A172 (cell line): ENCODE measurements at places on chromosomes 6 and 20. TPM values are rescaled to one million over a fixed set of nuclear protein-coding genes. Genes with fewer than 3 reads are reported as not detected.

- no peak for DNase-seq
Measured at GRCh38 chr20:31758521-31758920, 19.4 kb downstream of the TPX2 start.

DNA sequence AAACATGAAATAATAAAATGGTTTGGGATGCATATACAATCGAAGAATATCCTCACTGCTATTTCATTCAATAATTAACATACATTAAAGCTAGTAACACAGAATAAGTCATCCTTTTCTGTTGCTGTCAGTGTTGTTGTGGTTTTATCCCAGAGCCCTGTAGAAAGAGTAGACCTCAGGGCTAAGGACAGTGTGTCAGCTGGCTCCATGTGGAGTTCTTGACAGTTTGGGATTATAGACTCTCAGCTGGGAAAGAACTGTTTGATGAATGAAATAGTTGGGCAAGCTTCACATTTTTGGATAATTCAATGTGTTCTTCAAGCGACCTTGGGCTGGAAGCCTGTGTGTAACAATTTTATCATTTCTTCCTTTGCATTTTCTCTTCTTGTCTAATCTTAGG lies 10.1 kb downstream of the UTRN start:
- no peak for DNase-seq

- no peak for DNase-seq
Measured at GRCh38 chr6:68653074-68653705, 18.1 kb downstream of the ADGRB3 start.

GRCh38 chr20:63394069-63394919 lies 33.1 kb upstream of the CHRNA4 start:
- peak; percentile 23 for DNase-seq

DNA sequence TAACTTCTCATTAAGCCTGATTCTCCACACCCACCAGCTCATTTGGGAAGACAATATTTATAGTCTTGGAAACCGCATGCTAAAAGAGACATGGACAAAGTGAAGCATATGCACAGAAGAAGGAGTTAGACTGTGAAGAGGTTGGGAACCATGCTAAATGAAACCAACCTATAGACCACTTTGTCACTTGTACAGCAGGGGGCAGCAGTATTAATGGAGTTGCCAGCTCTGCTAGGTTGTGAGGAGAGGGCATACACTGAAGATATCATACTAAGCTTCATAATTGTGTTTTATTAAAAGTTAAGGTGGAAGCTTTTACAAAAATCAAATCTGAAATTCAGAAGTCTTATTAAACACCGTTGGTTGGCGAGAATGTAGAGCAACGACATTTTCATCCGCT lies 38.3 kb upstream of the HMGCLL1 start:
- DNase-seq: peak; percentile 52

DNA sequence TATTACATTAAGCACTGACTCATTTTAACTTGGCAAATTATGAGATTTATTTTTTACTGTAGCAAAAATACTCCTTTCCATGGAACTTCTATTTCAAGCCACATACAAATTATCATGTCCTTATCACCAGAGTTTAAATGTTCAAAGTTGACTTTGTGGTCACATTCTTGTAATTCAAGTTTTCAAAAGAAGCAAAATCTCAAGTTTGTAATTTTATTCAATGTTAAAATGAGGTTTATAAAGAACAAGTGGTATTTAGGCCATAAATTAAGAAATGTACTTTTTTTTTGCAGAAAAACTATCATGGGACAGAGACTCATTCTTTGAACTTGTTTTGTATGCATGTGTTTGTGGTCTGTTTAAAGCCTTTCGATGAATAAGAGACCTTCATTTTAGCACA lies 811.5 kb downstream of the TENT5A start:
- DNase-seq: no peak

DNA sequence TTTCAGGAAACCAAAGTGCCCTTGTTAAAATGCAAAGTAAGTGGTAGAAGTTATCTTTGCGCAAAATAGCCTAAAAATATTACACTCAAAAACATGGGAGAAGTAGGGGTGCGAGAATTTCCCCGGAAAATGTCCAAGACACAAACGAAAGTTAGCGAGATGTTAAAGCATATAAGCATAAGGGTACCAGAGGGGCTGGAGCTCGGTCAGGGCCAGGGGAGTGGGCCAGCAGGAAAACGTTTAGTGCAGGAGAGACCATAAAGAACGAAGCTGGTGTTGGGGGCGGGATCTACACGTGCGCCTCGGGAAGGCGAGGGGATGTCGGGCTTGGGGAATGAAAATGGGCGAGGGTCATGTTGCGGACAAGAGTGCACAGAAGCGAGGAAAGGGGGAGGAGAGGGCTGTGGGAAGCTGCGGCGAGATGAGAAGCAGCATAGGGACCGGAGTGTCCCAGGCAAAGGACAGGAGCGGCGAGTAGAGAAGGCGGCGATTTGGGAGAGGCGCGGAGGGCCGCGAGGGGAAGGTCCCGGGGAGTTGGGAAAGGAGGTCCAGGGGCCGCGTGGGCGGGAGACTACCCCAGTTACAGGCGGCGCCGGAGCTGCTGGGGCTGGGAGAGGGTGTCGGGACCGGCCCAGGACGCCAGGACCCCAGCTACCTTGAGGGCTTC lies 600 bp downstream of the XPO5 start:
- DNase-seq: no peak

- peak; percentile 4 for DNase-seq
Measured at GRCh38 chr6:130624046-130624445, 203.2 kb upstream of the SMLR1 start.

GRCh38 chr6:34242252-34243130 lies 5.8 kb downstream of the HMGA1 start:
- no peak for DNase-seq

GRCh38 chr6:3784423-3784822 lies 32.9 kb upstream of the PXDC1 start:
- no peak for DNase-seq

DNA sequence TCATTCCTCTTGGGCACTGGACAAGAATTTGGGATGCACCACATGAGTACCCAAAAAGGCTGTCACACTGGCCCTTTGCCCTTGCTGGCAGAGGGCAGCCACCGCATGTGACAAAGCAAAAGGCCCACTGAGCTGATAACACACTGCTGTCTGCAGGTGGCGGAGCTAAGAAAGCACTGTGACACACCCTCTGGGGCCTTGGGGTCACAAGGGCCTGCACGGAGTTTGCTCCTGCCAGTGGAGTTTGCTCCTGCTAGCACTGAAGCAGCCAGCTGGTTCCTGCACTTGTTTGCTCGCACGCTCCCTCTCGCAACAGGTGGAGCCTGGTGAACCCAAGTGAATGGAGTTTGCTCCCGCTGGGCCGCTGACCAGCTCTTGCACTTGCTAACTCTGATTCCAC lies 132.6 kb downstream of the LCA5 start:
- DNase-seq: no peak

DNA sequence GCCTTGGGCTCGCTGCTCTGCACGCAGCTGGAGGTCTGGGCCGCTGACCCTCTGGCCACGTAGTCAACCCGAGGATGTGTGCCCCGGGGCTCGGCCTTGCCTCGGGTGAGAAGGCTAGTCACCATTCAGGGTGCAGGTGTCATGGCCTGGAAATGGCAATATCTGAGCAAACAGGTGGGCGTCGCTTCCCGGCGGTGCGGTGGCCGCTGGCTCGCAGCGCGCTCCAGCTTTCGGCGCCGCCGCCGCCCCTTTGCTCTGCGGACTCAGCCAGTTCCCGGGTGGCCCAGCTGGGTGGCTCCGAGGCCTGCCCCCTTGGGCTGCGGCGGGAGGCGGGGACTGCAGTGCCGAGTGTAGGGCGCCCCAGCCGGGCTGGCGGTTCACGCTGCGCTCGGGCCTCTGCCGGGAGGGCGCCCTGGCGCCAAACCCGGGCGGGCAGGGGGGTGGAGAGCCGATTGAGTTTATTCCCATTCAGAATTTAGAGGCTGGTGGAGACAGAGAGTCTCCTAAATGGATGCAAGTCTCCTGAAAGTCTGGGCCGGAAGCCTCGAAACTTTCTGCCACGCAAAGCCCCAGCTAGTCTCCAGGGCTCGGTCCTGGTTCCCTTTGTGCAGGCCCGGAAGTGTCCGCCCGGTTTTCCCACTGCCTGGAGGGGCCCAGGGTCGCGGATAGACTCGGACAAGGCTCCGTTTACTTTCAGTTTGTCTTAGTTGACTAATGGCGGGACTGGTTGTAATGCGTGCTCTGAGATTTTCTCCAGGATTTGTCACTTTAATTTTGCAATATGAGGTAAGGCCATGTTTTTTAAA lies 11.3 kb upstream of the TFAP2A start:
- no peak for DNase-seq

DNA sequence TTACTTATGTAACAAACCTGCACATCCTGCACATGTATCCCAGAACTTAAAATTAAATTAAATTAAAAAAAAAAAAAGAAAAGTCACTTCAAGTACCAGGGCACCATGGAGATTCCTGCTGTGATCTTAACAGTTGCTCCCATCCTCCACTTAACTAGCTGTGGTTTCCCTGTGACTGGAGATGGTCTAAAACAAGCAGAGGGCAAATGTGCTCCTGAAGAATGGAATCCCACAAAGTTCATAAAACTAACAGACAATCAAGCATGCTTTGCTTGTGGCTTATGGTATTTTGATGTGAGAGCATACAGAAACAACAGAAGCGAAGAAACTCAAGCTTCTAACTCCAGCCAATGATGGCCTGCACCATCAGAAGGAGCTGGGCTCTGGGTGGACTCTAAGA lies 153.6 kb upstream of the KCNK16 start:
- no peak for DNase-seq

DNA sequence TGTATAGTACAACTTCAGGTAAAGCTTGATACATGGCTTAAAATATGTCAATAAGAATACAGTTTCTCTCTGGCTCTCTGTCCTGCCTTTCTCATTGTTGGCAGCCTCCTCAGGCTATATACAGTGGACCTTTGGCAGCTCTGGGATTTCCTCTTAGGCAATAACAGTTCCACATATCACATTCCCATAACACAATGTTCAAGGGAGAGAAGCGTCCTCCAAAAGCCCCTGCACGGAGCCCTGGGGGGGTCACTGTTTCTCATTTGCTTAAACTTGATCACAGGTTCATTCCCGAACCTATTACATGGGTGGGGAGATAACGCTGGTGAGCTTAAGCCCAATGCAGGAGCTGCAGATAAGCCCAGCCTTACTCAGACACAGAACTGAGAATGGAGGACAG lies 4.4 kb upstream of the FLRT3 start:
- DNase-seq: no peak

- DNase-seq: peak; percentile 50
Measured at GRCh38 chr6:47180633-47181032, 129.1 kb downstream of the TNFRSF21 start.

DNA sequence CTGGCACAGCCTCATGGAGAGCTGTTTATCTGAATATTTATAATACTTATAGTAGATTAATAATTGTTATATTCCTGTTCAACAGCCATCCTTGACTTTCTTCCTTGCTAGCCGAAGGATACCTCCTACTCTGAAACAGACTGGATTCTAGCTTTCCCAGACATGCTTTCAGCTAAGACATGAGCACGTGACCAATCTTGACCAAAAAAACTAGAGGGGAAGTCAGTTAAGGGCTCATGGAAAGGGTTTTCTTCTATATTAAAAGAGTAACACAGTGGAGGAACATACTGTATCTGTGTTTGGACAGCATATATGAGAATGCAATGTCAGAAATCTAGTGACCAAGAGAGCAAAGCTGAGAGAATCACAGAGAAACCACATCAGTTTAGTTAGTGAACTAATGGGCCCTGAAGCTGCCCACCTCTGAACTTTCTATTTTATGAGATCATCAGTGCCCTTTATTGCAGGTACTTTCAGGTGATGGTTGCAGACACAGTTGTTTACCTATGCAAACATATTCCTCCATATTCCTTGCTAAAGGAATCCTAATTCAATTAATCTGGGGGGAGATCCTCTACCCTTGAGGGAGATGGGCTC lies 140.4 kb upstream of the SLC24A3 start:
- no peak for DNase-seq

- DNase-seq: no peak
Measured at GRCh38 chr6:121847806-121848522, 412.5 kb downstream of the GJA1 start.

GRCh38 chr6:88870717-88871330 lies 92.6 kb downstream of the RNGTT start:
- peak; percentile 38 for DNase-seq

Gene ATP9A
- 16.3 and 19.5 TPM in 2 replicates for total RNA-seq

Gene BFSP1
- total RNA-seq: 8.3 and 9.7 TPM in 2 replicates

Gene TRAM2
- total RNA-seq: 91.1 and 104 TPM in 2 replicates

Gene FAM83B
- total RNA-seq: not detected in 2 replicates

Gene TMEM244
- total RNA-seq: not detected in 2 replicates

Gene C20orf202
- not detected in 2 replicates for total RNA-seq

Gene PHACTR1
- total RNA-seq: 0.55 and 1.6 TPM in 2 replicates

Gene POLR3F
- total RNA-seq: 20.3 and 27.0 TPM in 2 replicates

Gene PDE7B
- total RNA-seq: 0.05 TPM in 1 of 2 replicates, not detected in the other

Gene FAM83C
- 0.24 TPM in 1 of 2 replicates, not detected in the other for total RNA-seq

Gene RAET1L
- total RNA-seq: 0.69 TPM in 1 of 2 replicates, not detected in the other
